ENCODE measurements at places on chromosomes 13 and 19. TPM values are rescaled to one million over a fixed set of nuclear protein-coding genes. Genes with fewer than 3 reads are reported as not detected.
A peak's percentile ranks its signal among the peaks of the same experiment; 100 is the strongest.

Gene EID2
- 21.7 TPM for total RNA-seq

Gene ZNF146
- total RNA-seq: 44.9 TPM

GRCh38 chr19:30535011-30535410 is 162.8 kb downstream of the ZNF536 start:
- DNase-seq: no peak

DNA sequence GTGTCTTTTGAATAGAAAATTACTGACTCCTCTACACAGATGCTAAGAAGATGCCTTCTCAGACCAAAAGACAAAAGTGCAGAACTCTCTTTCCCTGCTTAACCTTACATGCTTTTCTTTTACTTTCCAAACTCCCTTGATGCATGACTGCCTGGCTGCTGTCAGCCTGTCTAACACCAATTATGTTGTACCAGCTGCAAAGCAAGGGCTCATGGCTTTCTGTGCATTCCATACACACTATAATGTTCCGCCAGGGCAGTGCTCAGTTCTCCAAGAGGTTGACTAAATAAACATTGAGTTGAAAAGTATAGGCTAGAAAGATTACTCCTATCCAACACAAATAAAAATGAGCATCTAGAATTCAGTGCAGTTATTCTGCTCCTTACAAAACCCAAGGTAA is 330.4 kb upstream of the NBEA start:
- DNase-seq: peak; percentile 42

Gene BICRA
- total RNA-seq: 10.9 TPM

Gene MAST1
- 0.50 TPM for total RNA-seq

Gene RXFP2
- total RNA-seq: not detected

Gene KCNJ14
- total RNA-seq: 0.86 TPM

DNA sequence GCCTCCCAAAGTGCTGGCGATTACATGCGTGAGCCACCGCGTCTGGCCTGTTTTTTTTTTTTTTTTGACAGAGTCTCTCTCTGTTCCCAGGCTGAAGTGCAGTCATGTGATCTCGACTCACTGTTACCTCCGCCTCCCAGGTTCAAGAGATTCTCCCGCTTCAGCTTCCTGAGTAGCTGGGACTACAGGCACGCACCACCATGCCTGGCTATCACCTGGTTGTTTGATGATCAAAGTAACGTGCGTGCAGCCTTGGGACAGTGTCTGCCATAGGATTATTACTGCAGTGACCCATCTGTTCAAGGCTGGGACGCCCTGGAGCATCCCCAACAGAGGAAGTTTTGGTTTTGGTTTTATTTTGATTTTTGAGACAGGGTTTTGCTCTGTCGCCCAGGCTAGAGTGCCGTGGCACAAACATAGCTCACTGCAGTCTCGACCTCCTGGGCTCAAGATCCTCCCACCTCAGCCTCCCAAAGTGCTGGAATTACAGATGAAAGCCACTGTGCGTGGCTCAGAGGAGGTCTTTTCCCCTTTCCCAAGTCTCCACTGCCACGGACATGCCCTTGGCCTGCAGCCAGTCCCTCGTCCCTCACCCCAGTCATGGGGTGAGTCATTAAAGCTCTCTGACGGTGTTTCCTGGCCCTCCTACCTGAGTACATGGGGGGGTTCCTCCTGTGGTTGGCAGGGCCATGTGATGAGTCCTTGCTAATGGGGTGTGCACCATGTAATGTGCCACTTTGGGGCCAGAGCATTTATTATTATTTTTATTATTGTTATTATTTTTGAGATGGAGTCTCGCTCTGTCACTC is 65.6 kb downstream of the IER2 start:
- DNase-seq: no peak

Gene FAM124A
- total RNA-seq: 23.8 TPM

DNA sequence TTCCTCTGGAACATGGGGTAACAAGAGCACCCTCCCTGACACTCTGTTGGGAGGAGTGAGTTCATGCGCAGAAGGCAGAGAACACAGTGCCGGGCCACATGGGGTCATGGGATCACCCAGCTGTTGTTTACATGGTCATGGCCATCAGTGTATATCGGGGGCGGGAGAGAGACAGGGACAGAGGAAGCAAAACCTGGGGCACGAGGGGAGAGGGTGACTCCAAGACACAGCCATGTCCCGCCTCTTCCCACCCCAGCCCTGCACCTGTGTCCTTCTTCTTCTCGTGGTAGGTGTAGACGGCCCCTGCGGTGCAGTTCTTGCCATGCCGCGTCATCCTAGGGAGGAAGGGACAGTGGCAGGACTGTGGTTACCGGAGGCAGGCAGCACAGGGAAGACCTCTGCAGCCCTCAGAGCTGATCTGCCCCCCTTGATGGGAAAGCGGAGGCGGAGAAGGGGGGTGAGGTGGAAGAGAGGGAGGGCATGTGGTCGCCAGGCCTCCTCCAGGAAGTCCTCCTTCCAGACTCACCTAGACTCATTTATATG is 19.9 kb downstream of the NOSIP start:
- no peak for DNase-seq

GRCh38 chr19:19064811-19065745 is 1.3 kb downstream of the SLC25A42 start:
- DNase-seq: no peak

DNA sequence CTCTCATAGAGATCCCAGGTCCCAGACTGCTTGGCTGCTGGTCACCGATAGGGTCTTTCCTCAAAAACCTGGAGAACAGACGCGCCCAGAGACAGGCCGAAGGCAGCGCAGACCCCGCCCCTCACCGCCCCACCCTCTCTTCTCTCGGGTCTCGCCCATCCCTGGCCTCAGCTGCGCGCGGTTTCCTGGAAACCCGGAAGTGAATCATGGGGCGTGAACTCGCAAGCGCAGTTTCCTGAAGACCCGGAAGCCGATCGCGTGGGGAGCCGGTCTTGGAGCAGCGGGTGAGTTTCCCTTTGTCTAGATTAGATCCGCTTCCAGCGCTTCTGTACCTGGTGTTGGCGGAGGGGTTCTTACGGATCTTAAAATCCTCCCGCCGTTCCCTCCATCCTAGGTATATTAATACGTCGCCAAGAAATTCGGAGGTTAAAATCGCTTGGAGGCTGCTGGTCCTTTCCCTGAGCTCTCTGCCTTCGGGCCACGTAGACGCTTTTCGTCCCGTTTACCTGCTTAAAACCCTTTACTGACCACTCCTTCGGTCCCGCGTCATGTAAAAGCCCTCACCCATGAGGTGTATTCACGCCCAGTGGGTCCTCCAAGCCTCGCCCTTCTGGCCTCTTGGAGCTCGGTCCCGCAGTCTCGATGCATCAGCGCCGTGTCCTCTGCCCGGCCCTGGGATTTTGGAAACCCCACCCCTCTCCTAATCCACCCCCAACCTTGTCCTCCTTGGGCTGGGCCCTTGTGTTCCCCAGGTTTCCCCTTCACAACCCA is at the start of gene ZNF578:
Gene ZNF578, plus strand, starts transcription at position 230 of the 771 bp plus-strand sequence. CDS start 48,293 bp downstream, outside the sequence.
- peak; percentile 93 for DNase-seq

Data from esophagus muscularis mucosa (tissue), 4 donors.